HS-5 (cell line): ENCODE measurements at places on chromosomes 2 and 18.

DNA sequence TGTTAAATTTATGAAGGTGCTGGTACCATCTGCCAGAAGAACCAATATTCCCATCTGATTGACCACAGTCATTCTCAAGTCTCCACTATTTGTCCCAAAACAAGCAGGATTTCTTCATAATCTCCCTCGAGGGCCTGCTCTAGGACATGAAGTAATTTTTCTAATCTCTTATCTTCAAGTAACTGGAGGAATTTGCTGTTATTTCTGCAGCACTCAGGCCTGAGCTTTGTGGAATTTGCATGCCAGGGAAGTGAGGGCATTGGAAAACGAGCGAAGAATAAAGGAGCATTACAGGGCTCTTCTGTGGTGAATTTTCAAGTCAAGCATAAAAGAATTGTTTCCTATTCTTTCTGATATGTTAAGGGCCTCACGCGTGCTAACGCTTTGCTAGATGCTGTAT is 161.2 kb upstream of the EPAS1 start:
- no peak for DNase-seq

DNA sequence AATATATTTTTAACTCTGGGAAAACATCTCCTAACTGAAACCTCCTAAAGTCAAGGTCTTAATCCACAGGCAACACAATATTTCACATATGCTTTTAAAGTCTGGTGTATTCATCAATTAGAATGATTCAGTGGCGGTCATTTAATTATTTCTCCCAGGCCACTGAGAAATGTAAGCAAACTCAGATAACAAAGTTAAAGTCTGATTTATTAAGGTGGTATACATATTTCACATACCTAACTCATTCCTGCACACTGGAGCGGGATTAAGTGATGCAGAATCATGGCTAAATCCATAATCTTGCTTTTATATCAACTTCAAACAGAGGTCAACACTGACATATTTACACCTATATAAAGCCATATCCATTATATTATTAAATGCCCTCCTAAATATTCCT is 43.7 kb downstream of the FRZB start:
- no peak for DNase-seq

- no peak for DNase-seq
These were observed 58.8 kb downstream of the DGKD start for GRCh38 chr2:233413046-233413445.

DNA sequence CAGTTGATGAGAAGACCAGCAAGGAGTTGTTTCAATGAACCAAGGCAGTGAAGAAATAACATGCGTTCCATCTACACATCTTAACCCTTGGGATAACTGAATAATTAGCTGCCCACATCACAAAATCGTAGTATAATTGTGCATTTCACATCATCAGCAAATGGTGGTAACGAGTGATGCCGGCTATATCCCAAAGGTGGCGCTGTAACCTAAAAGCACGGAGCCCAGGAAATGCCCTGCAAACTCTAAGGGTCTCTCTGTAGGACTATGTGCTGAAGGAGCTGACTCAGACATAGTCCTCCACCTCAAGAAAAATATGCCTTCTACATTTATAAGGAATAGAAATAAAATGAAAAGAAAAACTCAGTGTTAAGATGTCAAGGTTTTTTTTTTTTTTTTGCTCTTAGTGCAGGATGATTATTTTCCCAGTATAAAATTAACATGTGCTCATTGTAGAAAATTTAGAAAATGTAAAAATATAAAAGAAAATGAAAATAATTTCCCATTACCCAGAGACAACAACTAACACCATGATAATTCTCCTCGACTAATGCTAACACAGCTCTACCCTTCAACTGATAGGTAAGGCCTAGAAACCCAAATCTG is 23.1 kb upstream of the DSG3 start:
- DNase-seq = peak; percentile 6

GRCh38 chr2:26018184-26019055 is 15.5 kb upstream of the RAB10 start:
- DNase-seq = peak; percentile 76

- no peak for DNase-seq
These were observed 20.7 kb downstream of the IGFBP2 start for GRCh38 chr2:216653931-216654365.

- DNase-seq = no peak
These were observed 656.6 kb upstream of the CHAC2 start for GRCh38 chr2:53111004-53111403.

GRCh38 chr2:139825726-139826125 is 1045.5 kb upstream of the NXPH2 start:
- DNase-seq = no peak

GRCh38 chr2:188245230-188245629 is 46.4 kb upstream of the GULP1 start:
- no peak for DNase-seq

DNA sequence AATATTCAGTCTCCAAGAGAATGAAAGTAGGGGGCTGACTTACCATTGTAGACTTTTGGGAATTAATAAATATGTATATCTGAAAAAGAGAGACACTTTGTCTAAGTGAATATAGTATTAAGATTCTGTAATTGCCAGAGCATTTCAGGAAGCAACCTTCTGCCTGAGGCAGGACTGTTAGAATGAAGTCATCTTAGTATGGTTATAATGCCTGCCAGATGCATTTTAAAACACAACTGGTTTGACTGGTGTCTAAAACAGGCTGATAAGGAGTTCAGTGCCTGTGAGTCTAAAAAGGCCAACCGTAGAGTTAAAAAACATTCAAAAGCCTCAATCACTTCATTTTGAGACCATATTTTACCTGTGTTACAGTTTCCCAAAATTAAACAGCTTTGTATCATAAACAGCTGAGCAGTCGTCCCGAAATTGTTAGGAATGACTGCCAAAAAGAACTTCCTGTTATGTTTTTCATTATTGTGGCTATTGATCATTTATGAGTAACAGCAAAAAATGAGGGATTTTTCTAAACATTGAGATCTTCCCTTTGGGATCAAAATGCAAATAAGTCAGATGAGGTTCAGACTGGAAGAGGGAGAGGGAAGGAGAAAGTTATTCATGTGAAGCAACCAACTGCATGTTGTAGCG is 443.9 kb downstream of the PID1 start:
- peak; percentile 32 for DNase-seq

DNA sequence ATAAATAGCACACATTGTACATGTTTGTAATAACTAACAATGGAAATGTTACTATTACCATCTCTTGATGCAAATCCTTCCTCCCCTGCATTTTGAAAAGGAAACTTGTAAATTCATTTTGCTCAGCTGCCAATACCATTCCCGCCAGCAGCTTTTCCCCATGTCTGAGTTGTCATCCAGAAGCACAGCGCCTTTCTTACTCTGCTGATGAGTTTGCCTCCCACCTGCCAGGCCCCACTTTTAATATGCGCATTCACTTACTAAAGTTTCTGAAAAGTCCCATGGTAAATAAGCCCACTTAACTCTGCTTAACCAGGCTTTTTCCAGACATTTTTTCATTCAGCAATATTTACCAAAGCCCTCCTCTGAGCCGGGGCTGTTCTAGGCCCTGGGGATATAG is 3.9 kb downstream of the CHST10 start:
- DNase-seq = no peak

GRCh38 chr2:11738589-11739436 is 7.6 kb upstream of the LPIN1 start:
- DNase-seq = no peak

GRCh38 chr2:189265696-189266320 is 86.2 kb upstream of the COL5A2 start:
- no peak for DNase-seq

- DNase-seq = no peak
These were observed 11.1 kb upstream of the CABYR start for GRCh38 chr18:24127735-24128134.

GRCh38 chr2:200275295-200276013 is 31.0 kb upstream of the SPATS2L start:
- no peak for DNase-seq

DNA sequence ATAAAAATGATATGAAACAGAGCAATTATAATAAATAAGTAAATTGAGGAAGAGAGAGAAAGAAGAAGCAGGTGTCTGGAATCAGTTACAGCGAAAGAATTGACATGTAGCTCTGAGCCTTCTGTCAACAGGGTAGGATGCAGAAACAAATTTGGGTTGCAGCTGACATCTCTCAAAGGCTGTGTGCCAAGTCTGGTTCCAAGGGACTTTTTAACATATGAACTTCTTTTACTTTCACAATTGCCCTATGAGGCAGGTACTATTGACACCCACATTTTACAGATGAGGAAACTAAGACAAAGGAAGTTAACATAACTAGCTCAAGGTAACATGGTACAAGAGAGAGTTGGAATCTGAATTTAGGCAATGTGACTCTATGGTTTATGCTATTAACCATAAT is 260.0 kb downstream of the ASXL3 start:
- DNase-seq = no peak

GRCh38 chr18:22191923-22192322 is 22.5 kb downstream of the GATA6 start:
- DNase-seq = no peak

GRCh38 chr2:150107816-150108215 is 379.7 kb downstream of the RND3 start:
- DNase-seq = no peak

DNA sequence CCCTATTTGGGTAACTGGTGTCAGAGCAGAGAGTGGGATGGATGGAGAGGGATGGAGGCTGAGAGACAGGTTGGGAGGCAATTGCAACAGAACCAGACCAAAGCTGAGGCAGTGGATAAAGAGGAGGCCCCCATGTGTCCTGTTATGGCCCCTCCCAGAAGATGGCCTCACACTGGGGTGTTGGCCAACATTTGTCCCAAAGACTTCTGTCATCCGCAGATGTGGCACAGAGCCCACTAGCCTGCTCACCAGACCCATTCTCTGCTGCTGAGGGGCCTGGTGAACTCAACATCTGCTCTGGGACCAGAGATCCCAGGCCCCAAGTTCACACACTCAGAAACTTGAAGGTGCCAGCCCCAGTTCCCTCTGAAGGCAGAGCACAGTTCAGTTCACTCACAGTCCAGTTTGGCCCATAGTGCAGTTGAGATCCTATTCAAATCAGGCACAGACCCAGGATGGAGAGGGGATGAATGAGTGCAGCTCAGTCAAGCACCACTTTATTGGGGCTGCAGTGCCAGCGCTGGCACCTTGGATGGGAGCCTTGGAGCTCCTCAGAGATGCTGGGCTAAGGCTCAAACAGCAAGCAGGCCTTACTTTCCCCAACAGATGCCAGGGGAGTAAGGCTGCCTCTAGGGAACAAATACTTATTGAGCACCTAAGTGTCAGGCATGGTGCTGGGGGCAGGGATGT is 189.2 kb downstream of the ZBTB7C start:
- no peak for DNase-seq

GRCh38 chr2:240462073-240462706 is 26.7 kb downstream of the GPC1 start:
- no peak for DNase-seq

- no peak for DNase-seq
These were observed 246.7 kb upstream of the GULP1 start for GRCh38 chr2:188045016-188045415.

GRCh38 chr2:155913356-155913755 is 419.2 kb downstream of the NR4A2 start:
- DNase-seq = peak; percentile 2

- DNase-seq = no peak
These were observed 147.9 kb downstream of the MGAT5 start for GRCh38 chr2:134401789-134402188.

GRCh38 chr2:98592565-98592964 is 15.7 kb downstream of the COA5 start:
- no peak for DNase-seq

DNA sequence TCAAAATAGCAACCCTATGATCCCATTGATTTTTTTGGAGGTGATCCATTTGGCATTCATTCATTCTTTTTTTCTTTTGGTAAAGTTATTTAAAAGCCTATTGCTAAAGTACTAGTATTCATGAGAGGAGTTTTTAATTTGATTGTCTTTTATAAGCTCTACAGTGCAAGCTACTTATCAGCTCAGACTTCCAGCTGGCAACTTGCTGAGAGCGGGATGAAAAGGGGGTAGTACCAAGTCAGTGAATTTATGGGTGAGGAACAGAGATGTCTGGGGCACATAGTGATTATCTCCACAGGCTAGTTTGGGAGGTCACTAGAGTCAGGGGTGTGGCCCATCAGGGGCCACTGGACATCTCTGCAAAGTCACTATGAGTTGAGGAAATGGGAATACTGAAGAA is 202.4 kb downstream of the PIK3C3 start:
- no peak for DNase-seq

GRCh38 chr2:182949052-182949451 is 82.6 kb upstream of the FRZB start:
- no peak for DNase-seq

- DNase-seq = no peak
These were observed 69.7 kb downstream of the ZNF521 start for GRCh38 chr18:25282282-25282681.

DNA sequence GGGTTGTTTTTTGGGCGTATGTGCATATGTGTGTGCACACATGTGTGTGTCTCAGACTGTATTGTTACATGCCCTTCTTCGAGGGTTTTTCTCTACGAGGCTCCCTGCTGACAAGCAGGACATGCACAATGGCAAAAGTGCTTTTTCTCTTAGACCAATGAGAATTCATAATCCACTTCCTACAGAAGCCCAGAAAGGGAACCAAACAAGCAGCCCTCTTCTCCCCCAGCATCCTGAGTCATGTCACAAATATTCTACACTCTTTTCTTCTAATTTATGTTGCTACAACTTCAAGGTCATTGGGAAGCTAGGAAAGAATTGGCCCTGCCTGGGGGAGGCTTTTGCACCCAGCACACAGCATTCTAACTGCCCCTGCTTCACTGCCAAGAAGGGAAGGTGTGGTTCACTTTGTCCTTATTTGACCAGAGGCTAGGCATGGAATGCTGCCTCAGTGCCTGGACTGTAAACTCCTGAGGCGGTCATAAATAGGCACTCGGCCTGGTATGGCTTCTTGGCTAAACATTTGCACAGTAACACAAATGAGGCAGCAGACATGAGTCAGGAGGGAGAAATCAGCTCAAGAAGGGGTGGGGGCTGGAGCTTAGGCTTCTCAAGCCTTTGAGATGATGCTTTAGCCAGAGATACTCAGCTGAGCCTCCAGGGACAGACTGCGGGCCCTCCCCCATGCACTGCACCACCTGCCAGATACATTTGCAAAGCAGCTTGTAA is 92.7 kb upstream of the KLF7 start:
- DNase-seq = peak; percentile 97

DNA sequence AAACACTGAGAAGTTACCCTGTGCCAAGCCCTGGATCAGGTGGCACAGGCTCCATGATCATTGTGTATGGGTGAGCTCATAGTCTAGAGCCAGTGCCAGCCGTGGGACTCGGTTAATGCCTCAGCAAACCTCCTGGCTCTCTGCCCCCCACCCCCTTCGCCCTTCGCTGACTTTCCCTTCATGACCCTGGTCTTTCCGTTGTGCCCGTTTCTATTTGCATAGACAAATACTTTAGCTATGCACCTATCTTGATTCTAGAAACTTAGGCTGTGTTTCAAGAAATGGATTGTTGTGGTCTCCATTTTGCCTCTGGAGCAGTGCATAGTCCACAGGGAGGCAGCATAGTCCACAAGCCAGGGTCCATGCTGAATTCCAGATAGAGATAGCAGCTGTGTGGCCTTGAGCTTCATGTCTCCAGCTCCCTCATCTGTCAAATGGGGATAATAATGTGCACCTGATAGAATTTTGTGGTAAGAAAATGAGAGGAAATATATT is 44.8 kb upstream of the KDM3A start:
- DNase-seq = no peak

GRCh38 chr18:75810516-75810915 is 383.0 kb upstream of the SMIM21 start:
- no peak for DNase-seq

GRCh38 chr2:135163306-135163705 is 111.2 kb downstream of the RAB3GAP1 start:
- DNase-seq = no peak

GRCh38 chr2:72144632-72145288 is 2.9 kb downstream of the CYP26B1 start:
- no peak for DNase-seq
